ENCODE measurements at places on chromosomes 11 and 22.

- no peak for DNase-seq
Measured at GRCh38 chr11:65308281-65308891, 6.3 kb upstream of the CDC42EP2 start.

GRCh38 chr11:82653752-82654151, 79.9 kb downstream of the FAM181B start:
- DNase-seq: no peak

DNA sequence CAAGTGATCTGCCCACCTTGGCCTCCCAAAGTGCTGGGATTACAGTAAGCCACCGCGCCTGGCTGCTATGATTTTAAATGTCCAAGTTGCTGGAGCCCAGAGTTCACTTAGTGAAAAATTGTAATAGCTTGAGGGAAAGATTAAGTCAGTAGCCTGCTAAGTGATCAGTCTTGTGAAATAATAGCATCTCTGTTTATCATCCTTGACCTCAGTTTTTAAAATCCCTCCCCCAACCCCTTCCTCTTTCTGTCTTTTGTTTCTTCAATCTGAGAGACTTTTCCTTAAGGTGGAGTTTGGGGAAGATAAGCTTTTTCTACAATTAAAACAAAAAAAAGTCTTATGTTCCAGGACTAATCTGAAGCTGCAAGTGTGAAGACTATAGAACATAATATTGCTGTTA, 6.4 kb downstream of the HIPK3 start:
- DNase-seq: no peak

- no peak for DNase-seq
Measured at GRCh38 chr22:36443198-36443770, 38.2 kb downstream of the TXN2 start.

GRCh38 chr22:47724751-47725150, 962.3 kb downstream of the TBC1D22A start:
- no peak for DNase-seq

- DNase-seq: no peak
Measured at GRCh38 chr11:75277991-75278790, 37.6 kb downstream of the TPBGL start.

- no peak for DNase-seq
Measured at GRCh38 chr11:65040520-65040846, 527 bp upstream of the SAC3D1 start.

- DNase-seq: no peak
Measured at GRCh38 chr11:86152006-86152862, 83.3 kb upstream of the PICALM start.

- no peak for DNase-seq
Measured at GRCh38 chr11:126317756-126318573, 14.1 kb downstream of the DCPS start.

DNA sequence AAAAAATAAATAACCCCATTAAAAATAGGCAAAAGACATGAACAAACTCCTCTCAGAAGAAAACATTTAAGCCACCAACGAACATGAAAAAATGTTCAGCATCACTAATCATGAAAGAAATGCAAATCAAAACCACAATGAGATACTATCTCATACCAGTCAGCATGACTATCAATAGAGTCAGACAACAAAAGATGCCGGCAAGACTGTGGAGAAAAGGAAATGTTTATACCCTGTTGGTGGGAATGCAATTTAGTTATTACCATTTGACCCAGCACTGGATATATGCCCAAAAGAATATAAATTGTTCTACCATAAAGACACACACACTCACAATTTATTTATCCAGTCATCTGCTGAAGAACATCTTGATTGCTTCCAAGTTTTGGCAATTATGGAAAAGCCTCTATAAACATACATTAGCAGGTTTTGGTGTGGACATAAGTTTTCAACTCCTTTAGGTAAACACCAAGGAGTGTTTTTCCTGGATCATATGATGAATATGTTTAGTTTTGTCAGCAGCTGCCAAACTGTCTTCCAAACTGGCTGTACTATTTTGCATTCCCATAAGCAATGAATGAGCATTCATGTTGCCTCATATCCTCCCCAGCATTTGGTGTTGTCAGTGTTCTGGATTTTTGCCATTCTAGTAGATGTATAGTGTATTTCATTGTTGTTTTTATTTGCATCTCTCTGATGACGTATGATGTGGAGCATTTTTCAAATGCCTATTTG, 28.0 kb downstream of the OR8D1 start:
- DNase-seq: no peak

GRCh38 chr11:104682206-104682605, 216.1 kb downstream of the CASP12 start:
- no peak for DNase-seq

- DNase-seq: no peak
Measured at GRCh38 chr11:126755526-126755925, 245.0 kb downstream of the KIRREL3 start.

DNA sequence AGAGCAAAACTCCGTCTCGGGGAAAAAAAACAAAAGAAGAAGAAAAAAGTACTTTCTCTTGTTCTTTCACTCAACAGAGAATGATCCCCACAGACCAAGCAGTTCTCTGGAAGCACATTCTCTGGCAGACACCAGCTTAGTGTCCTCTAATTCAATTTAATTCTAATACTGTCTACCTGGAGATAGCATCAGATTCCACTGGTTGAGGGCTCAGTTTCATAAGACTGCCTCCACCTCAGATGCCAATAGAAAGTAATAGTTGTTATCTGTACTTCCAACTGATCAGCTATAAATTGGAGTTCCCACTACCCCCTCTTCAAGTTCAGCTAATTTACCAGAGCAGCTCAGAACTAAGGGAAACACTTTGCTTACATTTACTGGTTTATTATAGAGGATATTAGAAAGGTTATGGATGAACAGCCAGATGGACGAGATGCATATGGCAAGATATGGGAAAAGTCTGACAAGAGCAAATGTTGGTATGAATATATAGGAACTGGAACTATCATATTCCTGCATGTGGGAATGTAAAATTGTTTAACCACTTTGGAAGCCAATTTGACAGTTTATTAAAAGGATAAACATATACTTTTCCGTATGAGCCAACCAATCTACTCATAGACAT, 64.3 kb downstream of the TMEM135 start:
- DNase-seq: no peak
